ENCODE measurements at places on chromosomes 16 and 17.

GRCh38 chr17:19706791-19707727, 9.3 kb downstream of the SLC47A2 start:
- no peak for DNase-seq

GRCh38 chr17:72579990-72580320, 459.1 kb downstream of the SOX9 start:
- DNase-seq: no peak

- peak; percentile 19 for DNase-seq
These were observed 19.9 kb upstream of the GPATCH8 start for GRCh38 chr17:44522883-44523671.

- DNase-seq: peak; percentile 12
These were observed 14.3 kb upstream of the DYNLRB2 start for GRCh38 chr16:80526418-80527061.

DNA sequence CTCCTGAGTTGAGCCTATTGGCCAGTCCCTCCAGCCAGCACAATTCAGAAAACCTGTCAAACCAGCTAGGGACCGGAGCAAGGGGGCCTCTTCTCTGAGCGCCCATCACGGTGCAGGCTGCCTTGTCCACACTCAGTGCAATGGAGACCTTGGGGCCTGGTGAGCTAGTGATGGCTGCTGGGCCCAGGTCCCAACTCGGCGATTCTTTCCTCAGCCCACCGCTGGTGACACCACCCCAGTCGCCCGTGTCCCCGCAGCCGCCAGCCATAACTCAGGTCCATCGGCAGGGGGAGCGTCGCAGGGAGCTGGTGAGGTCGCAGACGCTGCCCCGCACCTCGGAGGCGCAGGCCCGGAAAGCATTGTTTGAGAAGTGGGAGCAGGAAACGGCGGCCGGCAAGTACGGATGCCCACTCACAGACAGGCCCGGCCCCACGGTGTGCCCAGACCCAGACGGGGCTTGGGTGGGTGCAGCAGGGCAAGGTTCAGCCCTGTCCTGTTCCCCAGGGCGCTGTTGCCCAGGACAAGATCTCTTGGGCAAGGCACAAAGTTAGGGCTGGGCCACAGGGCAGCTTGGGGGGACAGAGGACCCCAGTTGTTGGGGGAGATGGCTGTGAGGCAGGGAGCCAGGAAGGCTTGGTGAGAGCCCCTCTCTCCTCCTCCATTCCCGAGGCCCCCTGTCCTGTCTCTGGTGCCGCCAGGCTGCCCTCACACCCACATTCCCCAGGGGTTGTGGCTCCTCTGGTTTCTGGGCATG, 10.8 kb downstream of the SMTNL2 start:
- peak; percentile 4 for DNase-seq

- no peak for DNase-seq
These were observed 24.3 kb downstream of the EPN2 start for GRCh38 chr17:19261426-19261825.

- no peak for DNase-seq
These were observed 100.6 kb upstream of the METRNL start for GRCh38 chr17:82978765-82979349.

DNA sequence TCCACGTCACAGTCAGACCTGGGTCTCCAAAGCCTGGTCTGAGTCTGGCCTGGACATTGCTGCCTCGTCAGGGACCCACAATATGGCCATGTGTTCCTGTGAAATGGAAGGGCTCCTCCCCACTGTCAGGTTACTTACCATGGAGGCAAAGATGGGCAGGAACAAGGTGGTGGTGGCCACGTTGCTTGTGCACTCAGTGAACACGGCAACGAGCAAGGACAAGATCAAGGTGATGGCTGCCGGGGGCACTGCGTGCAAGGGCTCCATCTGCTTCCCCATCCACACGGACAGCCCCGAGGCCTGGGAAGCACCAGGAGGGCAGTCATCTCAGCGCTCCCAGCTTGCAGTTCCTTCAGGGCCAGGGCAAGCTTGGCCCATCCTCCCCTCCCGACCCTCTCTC, 22.5 kb downstream of the SLC13A5 start:
- DNase-seq: no peak

DNA sequence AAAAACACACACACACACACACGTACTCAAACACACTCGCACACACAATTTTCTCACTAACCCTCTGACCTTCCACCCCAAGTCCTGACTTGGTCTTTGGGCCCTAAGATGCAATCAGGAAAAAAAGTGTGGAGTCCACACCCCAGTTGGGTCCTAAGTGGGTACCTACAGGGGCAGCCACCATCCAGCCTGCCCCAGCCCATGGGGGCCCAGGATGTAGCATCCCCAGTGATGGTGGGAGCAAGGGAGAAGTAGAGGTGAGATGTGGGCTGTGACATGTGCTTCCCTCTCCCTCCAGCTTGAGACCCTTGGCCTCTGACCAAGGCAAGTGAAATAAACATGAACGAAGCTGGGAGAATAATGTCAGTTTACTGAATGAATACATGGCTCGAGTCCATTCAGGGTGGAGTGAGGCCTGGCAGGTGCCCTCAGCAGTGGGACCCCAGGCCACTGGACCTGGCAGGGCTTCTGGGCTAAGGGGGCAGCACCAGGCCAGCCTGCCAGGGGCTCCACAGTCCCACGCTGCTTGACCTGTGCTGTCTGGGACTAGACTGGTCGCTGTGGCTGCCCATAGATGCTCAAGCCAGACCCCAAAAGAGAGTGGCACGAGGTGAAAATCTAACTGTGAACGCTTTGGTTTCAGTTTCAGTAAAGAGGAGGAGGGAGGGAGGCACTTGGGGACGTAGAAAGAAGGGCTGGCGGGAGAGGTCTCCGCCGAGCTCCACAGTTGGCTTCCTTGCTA, 73.7 kb downstream of the MRC2 start:
- no peak for DNase-seq

DNA sequence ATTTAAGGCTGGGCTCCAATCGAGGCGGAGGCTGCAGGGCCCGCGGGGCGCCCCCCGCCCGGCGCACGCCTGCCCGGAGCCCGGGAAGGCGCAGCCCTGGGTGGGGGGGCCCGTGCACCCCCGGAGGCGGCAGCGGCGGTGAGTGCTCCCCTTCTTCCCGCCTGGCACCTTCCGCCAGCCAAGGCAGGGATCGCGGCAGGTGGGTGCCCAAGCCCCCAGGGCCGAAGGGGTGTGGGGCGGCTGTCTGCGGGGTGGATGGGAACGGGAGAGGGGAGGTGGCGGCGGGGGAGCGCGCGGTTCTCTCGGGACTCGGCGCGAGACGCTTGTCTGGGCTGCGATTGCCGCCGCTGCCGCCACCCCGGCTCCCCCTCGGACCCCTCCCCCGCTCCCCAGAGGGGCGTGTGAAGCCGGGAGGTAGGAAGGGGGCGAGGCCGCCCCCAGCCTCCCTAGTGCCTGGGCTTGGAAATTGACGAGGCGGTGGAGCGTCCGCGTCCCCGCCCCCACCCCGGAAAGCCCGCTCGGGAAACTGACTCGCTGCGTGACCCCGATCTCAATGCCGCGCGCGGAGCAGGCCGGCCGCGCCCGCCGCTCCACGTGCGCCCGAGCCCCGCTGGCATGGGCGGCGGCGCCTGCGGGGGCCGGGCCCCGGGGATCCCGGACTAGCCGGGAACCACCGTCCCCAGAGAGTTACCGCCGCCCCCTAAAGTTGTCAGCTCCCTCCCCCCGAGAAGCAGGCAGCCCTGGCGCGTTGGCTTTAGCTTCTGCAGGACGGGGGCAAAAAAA, 231.5 kb downstream of the MRTFB start:
- peak; percentile 45 for DNase-seq

GRCh38 chr16:10655415-10655977, 39.2 kb downstream of the TEKT5 start:
- DNase-seq: no peak

DNA sequence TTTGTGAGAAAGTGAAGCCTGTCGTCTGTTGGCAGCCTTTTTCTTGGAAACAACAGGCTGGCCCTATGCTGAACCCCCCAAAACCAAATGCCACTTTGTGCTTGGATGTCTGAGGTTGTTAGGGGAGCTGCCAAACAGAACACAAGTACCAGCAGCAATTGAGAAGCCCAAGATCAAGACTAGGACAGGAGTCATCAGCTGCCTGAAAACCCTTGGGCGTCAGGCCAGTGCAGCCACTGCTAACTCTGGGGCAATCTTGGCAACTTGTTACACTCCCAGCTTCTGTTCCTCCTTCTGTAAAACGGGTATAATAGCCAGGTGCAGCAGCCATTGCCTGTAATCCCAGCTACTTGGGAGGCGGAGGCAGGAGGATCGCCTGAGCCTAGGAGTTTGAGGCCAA, 9.3 kb upstream of the LRRC59 start:
- DNase-seq: no peak

- no peak for DNase-seq
These were observed 117.4 kb downstream of the MYO1D start for GRCh38 chr17:32759476-32759875.

- no peak for DNase-seq
These were observed 12.5 kb downstream of the CMTM3 start for GRCh38 chr16:66617010-66617434.

GRCh38 chr16:2520784-2521531, 787 bp downstream of the AMDHD2 start:
- DNase-seq: peak; percentile 25

GRCh38 chr17:78643326-78643725, 66.1 kb upstream of the DNAH17 start:
- no peak for DNase-seq

- no peak for DNase-seq
These were observed 359.1 kb downstream of the WWOX start for GRCh38 chr16:78458588-78458987.

GRCh38 chr16:9909072-9909825, 273.0 kb downstream of the GRIN2A start:
- no peak for DNase-seq

- DNase-seq: no peak
These were observed 9.2 kb downstream of the HS3ST3B1 start for GRCh38 chr17:14310101-14310500.

- no peak for DNase-seq
These were observed 18.4 kb downstream of the BAIAP2 start for GRCh38 chr17:81053041-81053970.

GRCh38 chr17:50594128-50594823, 33.8 kb downstream of the CACNA1G start:
- DNase-seq: no peak

DNA sequence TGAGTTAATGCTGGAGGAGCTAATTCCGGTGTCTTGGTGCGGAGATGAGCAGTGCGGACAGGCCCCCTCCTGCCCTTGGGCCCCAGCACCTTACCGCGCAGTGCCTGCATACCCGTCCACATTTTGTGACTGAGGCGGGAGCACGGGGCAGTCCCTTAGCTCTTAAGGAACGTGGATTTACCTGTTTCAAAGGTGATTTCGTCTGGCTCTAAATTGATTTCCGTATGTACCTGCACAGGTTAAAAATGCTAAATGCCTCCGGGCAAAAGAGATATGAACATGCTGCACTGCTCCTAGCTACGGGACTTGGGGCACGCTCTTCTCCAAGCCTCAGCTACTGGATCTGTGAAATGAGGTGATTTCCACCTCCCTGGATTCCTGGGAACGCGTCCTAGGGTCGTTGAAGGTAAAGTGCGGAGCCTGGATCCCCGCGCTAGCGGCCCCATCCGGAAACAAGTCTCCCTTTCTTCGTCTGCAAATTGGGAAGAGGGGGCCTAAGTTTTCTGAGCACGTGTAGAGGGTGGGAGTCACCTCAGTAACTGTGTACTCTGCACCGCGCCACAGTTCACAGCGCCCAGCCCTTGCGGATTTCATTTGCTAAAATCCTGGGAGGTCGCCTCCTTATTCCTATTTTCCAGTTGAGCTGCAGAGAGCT, 669 bp upstream of the CRISPLD2 start:
- DNase-seq: no peak

GRCh38 chr16:28105954-28106353, 42.4 kb upstream of the GSG1L start:
- DNase-seq: no peak

GRCh38 chr16:88012360-88012759, 61.1 kb downstream of the BANP start:
- DNase-seq: no peak

- no peak for DNase-seq
These were observed 12.3 kb downstream of the ADORA2B start for GRCh38 chr17:15957206-15957605.

- DNase-seq: peak; percentile 43
These were observed 155.6 kb upstream of the PLCG2 start for GRCh38 chr16:81623365-81624102.

GRCh38 chr17:59330053-59330942, 1.2 kb upstream of the YPEL2 start:
- no peak for DNase-seq

- peak; percentile 55 for DNase-seq
These were observed at the start of gene RAB37 for GRCh38 chr17:74736513-74737298. Gene RAB37 (plus strand): TSS chr17:74737256. CDS start chr17:74737273, 17 bp downstream.

DNA sequence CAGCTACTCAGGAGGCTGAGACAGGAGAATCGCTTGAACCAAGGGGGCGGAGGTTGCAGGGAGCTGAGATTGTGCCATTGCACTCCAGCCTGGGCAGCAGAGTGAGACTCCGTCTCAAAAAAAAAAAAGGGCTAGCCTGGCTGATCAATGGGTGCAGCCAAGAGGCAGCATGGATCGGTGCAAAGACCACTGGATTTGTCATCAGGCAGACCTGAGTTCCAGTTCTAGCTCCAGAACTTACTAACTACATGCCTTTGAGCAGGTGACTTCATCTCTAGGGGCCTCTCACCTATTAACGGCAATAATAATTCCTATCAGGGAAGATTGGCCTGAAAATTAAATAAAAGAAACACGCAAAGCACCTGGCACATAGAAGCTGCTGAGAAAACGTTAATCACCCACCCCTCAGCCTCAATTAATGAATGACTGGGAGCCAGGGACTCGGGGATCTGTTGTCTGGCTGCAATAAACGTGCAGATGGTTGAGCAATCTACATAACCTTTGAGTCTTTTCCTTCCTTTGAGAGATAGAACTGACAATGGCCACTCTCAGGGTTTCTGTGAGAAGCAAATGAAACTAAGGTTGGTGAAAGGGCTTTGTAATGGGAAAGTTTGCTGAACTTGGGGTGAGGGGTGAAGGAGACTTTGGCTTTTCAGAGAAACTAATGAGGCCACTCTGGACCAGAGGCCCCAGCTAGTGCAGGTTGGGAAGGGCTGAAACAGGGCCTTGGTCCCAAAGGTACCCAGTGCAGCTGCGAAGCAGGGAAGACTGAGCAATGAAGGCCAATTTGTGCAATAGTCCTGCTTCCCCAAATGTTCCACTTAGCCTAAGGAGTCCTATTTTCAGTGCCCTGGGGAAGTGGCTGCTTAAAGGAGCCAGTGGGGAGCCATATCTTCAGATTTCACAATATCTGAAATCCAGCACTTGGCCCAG, 7.6 kb downstream of the SEZ6L2 start:
- DNase-seq: no peak

- no peak for DNase-seq
These were observed 46.5 kb downstream of the SSH2 start for GRCh38 chr17:29883497-29883896.

GRCh38 chr17:80082403-80083135, 18.8 kb upstream of the GAA start:
- peak; percentile 37 for DNase-seq

GRCh38 chr16:82149536-82149935, 20.5 kb downstream of the MPHOSPH6 start:
- DNase-seq: no peak

DNA sequence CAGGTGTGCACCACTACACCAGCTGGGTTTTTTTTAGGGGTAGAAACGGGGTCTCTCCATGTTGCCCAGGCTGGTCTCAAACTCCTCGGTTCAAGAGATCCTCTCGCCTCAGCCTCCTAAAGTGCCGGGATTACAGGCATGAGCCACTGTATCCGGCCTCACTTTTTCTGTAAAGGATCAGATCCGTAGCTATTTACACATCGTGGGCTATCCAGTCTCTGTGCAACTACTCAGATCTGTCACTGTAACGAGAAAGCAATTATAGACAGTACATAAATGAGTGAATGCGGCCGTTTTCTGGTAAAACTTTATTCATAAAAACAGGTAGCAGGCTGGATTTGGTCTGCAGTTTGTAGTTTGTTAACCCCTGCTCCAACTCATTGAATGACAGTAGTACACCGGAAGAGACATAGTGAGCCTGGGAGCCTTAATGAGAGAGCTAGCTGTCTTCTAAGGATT, 44.5 kb downstream of the VMP1 start:
- no peak for DNase-seq

Data from stimulated activated CD8-positive, alpha-beta memory T cell treated with anti-CD3 and anti-CD28 coated beads, Interleukin-7, amount 100 ng/mL, for 4 hours (primary cell).